Neural crest cell (in vitro differentiated cells): ENCODE measurements at places on chromosomes 1 and 21. TPM values are rescaled to one million over a fixed set of nuclear protein-coding genes. Genes with fewer than 3 reads are reported as not detected.
A peak's percentile ranks its signal among the peaks of the same experiment; 100 is the strongest.

The HRNR gene
- total RNA-seq = not detected in 2 replicates

DNA sequence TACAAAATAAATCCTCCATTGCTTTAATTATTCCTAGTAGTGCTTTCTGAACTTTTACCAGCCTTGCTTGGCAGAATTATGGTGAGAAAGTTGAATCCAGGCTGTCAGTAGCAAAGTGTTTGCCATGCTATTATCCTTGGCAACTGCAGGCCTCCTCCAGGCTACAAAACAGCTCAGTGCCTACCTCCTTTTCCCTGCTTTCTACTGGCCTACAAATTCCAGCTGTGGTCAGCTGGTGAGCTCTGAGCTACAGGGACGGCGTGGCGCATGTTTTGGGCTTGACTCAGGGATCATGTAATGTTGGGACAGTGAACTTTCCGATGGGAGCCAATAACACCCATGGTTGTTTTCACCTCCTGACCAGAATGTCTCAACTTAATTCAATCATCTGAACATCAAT, 456.1 kb upstream of the ADAMTS5 start:
- no peak overlapping the region for H3K4me3 ChIP-seq
- H3K36me3 ChIP-seq = no peaks in the 10 kb centered on the region
- H3K4me1 ChIP-seq = no peaks in the 10 kb centered on the region
- H3K27me3 ChIP-seq = no peaks in the 10 kb centered on the region

The BGLAP gene
- 2.5 and 3.0 TPM in 2 replicates for total RNA-seq

DNA sequence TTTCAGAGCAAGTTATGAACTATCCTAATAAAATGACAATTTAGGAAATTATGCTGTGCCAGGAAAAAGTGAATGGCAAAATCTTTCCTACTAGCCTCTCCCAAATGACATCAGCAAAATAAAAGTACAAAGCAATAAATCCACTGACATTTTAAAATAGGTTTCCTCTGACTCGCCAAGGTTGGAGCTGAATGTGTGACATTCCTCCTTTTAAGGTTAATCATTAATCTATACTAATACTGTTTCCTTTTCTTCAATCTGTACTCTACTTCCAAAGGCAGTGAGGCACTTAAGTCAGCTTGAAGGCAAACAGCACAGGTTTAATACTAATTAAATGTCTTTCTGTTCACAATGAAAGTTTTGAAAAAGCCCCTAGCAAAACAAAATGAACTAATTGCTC, 15.7 kb downstream of the RNF19B start:
- H3K36me3 ChIP-seq = peaks cover 6% of the 10 kb centered on the region
- H3K4me1 ChIP-seq = no peaks in the 10 kb centered on the region
- H3K4me3 ChIP-seq = no peak overlapping the region
- H3K27me3 ChIP-seq = no peaks in the 10 kb centered on the region

DNA sequence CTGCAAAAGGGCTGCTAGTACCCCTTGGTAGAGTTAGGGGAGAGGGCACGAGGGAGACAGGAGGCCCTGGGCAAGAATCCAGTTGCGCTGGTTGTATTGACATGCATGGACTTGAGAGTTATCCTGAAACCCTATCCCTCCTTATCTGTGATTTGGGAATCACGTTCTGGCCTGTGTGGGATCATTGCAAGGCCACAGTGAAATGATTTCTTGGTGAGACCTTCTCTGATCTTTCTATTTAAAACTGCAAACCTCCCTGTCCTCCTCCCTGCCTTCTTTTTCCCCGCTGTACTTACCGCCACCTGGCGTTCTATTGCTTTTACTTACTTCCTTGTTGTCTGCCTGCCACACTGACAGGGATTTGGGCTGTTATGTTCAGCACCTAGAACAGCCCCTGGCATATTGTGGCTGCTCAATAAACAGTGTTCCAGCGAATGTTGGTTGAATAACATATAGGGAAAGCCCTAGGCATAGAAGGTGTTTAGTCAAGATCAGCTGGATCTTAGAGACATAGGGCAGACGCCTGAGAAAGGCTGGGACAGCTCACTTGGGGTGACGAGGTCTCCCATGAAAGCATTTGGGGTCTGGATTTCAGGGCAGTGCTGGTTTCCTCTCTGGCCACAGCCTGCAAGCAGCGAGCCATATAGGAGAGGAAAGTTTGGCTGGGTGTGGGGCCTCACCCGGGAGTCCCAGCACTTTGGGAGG, 25.6 kb downstream of the ALPL start:
- no peaks in the 10 kb centered on the region for H3K36me3 ChIP-seq
- H3K27ac ChIP-seq = no peak overlapping the region
- H3K27me3 ChIP-seq = peaks cover 7% of the 10 kb centered on the region
- no peak overlapping the region for H3K4me3 ChIP-seq
- peak; percentile 28 for DNase-seq
- peaks cover 8% of the 10 kb centered on the region for H3K4me1 ChIP-seq

The LPAR3 gene
- 1.2 and 1.3 TPM in 2 replicates for total RNA-seq

- H3K4me1 ChIP-seq = peaks cover 27% of the 10 kb centered on the region
- no peaks in the 10 kb centered on the region for H3K36me3 ChIP-seq
- peaks cover 4% of the 10 kb centered on the region for H3K27me3 ChIP-seq
Measured at GRCh38 chr1:3355894-3356826, 98.3 kb upstream of the ARHGEF16 start.

The S100B gene
- 29.9 and 37.3 TPM in 2 replicates for total RNA-seq

DNA sequence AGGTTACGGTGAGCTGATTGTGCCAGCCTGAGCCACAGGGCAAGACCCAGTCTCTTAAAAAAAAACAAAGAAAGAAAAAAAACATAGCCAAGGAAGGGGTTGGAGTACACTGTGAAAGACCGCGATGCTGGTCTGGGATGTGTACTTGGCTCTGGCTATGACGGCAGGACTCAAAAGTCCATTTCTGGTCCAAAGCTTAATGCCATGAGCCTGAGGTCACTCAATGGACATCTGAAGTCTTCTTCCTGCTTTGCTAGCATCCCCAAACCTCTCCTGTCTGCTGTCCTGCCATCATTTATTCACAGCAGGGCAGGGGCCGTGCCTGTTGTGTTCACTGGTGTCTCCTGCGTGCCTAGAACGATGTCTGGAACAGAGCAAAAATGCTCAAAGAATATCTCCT, 1.5 kb upstream of the ARHGEF10L start:
- peaks cover 36% of the 10 kb centered on the region for H3K4me1 ChIP-seq
- H3K27me3 ChIP-seq = no peaks in the 10 kb centered on the region
- no peak for DNase-seq
- H3K27ac ChIP-seq = peak overlapping the region; percentile 1
- no peaks in the 10 kb centered on the region for H3K36me3 ChIP-seq

DNA sequence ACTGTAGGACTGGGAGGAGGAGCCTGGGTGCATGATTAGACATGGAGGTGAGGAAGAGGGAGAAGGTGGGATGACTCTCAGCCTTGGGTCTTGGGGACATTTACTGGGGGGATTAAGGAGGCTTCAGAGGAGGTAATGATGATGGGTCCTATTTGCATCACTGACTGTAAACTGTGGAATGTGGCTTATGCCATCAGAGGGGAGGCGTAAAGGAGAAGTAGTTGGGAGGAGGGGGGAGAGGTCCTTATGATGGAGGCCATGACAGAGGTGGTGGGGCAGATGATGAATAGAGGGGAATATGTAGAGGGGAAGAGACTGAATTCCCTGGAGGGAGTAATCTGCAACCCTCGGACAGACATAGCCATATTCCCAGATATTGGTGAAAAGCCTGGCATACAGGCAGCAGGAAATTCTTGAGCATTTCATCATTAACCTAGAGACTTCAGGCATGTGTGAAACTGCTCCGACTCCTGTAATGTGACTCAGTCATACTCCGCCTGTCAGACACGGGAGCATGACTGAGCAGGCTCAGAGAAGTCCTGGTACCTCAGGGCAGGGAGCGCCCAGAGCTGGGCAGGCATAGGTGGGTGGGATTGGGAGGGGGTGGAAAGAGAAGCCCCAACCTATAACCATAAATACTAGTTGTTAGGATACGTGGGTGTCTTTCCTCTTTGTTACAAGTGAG, 8.0 kb upstream of the LCE5A start:
- no peaks in the 10 kb centered on the region for H3K27me3 ChIP-seq

DNA sequence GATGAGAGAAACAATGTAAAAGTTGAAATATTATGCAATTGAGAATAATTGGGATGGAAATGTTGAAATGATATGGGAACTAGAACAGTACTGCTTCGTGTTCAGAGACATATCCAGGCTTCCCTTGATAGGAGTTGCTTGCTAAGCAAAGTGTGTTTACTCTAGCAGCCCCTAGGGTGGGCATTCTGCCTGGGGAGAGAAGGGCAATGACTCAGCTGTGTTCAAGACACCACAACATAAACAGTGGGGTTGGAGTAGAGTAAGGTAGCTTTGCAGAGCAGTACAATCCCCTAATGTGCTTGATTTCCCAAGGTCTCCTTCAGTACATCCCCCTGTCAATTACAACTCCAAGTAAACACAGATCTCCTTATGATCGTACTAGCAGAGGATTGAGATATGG, 4.8 kb upstream of the PCNX2 start:
- H3K4me3 ChIP-seq = no peak overlapping the region
- no peaks in the 10 kb centered on the region for H3K36me3 ChIP-seq
- H3K27me3 ChIP-seq = no peaks in the 10 kb centered on the region

The ILDR2 gene
- 27.4 and 30.3 TPM in 2 replicates for total RNA-seq

GRCh38 chr1:214101246-214101645, 113.5 kb downstream of the PROX1 start:
- no peaks in the 10 kb centered on the region for H3K36me3 ChIP-seq
- DNase-seq = no peak
- no peak overlapping the region for H3K27ac ChIP-seq
- peaks cover 4% of the 10 kb centered on the region for H3K4me1 ChIP-seq

The KRTAP21-3 gene
- not detected in 2 replicates for total RNA-seq

DNA sequence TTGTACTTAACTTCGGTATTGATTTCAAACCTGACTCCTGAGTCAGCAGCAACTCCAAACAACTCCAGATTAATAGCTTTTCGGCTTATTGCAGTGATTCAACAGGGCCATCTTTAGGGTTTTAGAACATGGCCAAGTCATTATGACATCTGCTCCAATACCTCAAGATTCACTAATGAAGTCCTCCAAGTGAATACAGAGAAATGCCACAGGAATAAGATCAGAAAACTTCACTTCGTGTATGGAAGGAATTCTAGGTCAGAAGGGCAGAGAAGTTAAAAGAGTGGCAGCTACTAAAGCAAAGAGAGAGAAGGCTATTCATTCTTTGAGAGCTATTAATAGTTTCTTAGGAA, 7.6 kb upstream of the C1orf116 start:
- H3K36me3 ChIP-seq = peaks cover 8% of the 10 kb centered on the region
- no peak for DNase-seq
- H3K27ac ChIP-seq = no peak overlapping the region

GRCh38 chr1:201206176-201206575, 15.6 kb downstream of the IGFN1 start:
- H3K27ac ChIP-seq = no peak overlapping the region
- H3K4me3 ChIP-seq = no peak overlapping the region
- H3K4me1 ChIP-seq = no peaks in the 10 kb centered on the region
- H3K27me3 ChIP-seq = peaks cover 19% of the 10 kb centered on the region

DNA sequence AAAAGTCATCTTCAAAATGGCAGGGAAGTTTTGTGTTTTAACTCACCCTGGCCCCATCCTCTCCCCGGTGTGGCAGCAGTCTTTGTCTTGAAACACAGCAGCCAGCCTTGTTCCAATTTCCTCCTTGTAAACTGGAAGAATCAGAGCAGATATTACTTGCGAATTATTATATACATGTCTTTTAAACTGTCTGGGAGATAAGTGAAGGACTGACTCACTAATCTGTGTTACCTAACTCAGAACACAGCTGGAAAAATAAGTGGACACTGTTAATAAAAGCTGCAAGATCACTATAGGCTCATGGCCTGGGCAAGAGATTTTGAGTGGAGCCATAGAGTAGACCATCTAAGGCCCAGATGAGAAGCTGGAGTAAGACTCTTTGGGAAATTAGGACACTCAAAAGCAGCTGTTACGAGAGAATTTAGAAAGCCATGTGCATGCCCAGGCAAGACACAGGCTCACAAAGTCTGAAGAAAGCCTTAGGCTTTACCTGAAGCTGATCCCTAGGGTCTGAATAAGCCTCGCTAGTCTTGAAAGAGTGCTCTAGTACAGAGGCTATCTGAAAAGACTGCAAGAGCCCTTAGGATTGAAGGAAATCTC, 233.0 kb upstream of the RAB4A start:
- no peak overlapping the region for H3K27ac ChIP-seq
- H3K27me3 ChIP-seq = peaks cover 8% of the 10 kb centered on the region
- H3K4me3 ChIP-seq = no peak overlapping the region
- peaks cover 6% of the 10 kb centered on the region for H3K4me1 ChIP-seq

The CLCA4 gene
- not detected in 2 replicates for total RNA-seq

GRCh38 chr21:46182548-46183336, 1.5 kb downstream of the SPATC1L start:
- peaks cover 10% of the 10 kb centered on the region for H3K36me3 ChIP-seq
- peak overlapping the region; percentile 74 for H3K4me3 ChIP-seq
- peaks cover 29% of the 10 kb centered on the region for H3K4me1 ChIP-seq
- no peak overlapping the region for H3K27ac ChIP-seq
- no peaks in the 10 kb centered on the region for H3K27me3 ChIP-seq

DNA sequence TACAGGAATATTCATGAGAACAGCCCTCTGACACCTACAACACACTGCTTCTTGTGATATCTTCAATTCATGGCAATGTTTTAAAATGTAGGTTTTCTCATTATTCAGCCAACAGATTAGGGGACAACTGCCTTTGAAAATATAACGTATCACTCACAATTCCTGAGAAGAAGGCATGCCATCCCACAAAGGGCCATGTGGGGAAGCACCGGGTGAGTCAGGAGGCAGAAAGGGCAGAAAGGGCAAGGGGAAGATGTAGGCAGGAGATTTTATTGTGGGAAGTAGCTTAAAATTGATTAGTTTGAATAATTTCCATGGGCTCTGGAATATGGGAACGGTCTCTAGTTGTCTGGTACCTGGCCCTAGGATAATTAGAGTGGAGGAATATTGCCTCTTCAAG, 165.7 kb downstream of the HHIPL2 start:
- no peak for DNase-seq
- no peaks in the 10 kb centered on the region for H3K36me3 ChIP-seq

DNA sequence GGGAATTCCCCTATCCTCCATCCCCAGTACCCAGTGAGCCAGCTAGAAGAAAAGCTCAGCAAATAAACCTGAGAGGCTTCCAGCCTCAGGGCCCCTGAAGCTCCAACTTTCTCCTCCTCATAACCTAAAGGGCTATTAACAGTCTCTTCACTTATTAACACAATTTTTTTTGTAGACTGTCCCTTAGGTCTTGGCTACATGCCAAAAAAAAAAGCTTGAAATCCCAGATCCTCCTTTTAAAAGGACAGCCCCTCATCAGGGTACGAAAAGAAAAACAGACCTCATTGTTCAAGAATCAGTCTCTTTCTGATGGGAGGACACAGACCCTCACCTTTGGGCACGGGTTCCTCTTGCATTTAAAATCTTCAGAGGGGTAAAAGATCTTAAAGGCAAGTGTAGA, 72.8 kb upstream of the CD1D start:
- no peak for DNase-seq
- H3K27me3 ChIP-seq = peaks cover 25% of the 10 kb centered on the region
- peaks cover 39% of the 10 kb centered on the region for H3K4me1 ChIP-seq

DNA sequence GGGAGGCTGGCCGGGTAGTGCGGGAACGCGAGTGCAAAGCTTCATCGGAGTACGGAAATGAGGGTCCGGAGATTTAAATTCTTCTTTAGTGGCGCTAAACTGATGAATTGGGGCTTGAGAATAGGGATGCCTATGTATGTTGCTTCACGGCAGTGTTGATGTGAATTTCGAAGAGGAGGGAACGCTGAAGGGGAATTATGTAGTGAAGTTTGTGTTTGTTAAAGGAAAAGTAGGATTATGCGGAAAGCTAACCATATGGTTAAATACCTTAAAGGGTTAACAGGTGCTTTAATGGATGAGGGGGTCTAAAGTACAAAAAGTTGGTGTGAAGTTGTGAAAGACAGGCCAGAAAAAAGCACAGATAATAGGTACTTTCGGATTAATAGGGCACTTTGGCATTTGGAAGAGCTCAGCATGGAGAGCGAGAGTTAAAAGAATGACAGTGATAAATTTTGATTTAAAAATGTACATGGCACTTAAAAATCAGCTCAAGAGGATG, 1.4 kb downstream of the HS2ST1 start:
- peaks cover 33% of the 10 kb centered on the region for H3K4me1 ChIP-seq
- no peak overlapping the region for H3K4me3 ChIP-seq
- H3K27ac ChIP-seq = no peak overlapping the region

The PAQR6 gene
- 15.8 and 17.1 TPM in 2 replicates for total RNA-seq
